PC-3 (cell line): ENCODE measurements at places on chromosomes 7 and 10. TPM values are rescaled to one million over a fixed set of nuclear protein-coding genes. Genes with fewer than 3 reads are reported as not detected.

Gene TRIL
- total RNA-seq, result 0.12 and 0.29 TPM in 2 replicates

Gene PTF1A
- not detected in 2 replicates for total RNA-seq

Gene PSPH
- 54.0 and 66.3 TPM in 2 replicates for total RNA-seq

Gene RARRES2
- 1.6 TPM in 1 of 2 replicates, not detected in the other for total RNA-seq

Gene ACADSB
- total RNA-seq, result 2.8 and 3.2 TPM in 2 replicates

Gene DKK1
- total RNA-seq, result 1,187 and 1,592 TPM in 2 replicates

Gene TMEM213
- not detected in 2 replicates for total RNA-seq

Gene PON1
- not detected in 2 replicates for total RNA-seq

DNA sequence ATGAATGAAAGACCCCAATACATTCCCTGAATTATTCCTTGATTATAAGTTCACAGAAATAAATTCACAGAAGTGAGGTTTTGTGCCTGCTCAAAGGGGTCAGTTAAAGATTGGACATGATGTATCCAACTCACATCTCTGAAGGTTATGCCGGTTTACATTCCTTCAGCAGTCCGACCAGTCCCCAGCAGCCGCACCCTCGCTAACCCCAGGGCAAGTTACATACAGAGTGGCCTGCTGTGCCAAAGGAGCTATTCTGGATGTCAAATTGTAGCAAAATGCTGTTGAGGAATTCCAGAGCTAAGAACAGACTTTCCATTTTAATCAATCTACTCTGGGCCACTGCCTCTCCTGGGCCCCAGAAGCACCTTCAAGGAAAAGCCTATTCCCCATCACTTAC is 20.3 kb downstream of the PSAP start:
- DNase-seq, result no peak

DNA sequence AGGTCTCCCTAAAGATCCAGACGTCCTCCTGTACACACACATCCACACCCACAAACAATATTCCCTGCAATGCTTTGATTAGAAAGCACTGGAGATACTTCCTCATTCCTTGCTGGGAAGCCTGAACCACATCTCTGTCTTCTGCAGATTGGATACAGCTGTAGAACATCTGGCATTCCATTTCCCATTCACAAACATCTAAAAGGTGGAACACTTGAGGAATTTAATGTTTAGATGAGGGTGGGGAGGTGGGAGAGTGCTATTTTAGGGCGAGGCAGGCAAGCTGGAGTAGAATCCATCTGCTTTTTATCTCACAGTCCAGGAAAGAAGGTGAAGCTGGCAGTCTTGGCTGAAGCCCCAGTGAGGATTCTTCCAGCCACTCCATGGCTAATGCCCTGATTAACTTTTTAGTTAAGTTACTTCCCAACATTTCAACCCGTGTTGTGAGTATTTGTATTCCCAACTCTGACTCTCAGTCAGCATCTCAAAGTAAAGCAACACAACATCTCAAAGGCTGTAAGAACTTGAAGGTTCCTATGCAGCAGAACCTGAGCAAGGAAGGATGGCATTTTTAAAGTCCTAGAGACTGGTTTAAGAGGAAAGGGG is 46.1 kb downstream of the CYTH3 start:
- DNase-seq, result no peak

DNA sequence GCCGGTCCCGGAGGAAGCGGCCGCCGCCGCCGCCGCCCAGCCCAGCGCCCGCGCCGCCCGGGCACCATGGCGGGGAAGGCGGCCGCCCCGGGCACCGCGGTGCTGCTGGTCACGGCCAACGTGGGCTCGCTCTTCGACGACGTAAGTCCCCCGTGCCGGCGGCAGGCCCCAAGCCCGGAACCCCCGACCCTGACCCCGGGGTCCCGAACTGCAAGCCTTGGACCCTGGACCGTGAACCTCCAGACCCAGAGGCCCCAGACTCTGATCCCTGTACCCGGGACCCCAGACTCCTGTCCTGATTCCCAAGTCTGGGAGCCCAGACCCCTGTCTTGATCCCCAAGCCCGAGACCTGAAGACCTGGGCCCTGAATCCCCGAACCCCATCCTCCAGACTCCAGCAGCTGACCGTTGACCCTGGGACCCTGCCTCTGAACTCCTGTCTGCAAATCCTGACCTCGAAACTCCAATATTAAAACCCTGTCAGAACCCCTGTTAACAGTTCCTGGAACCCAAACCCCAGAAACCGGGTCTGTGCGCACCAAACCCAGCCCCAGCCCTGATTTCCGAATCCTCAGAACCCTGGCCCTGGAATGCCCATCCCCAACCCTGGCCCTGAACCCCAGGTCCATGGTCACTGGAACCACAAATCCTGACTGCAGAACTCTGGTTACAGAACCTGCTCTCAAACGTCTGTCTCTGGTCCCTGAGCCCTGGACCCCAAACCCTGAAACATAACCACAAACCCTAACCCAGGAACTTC is 623 bp downstream of the INPP5A start:
- no peak for DNase-seq

DNA sequence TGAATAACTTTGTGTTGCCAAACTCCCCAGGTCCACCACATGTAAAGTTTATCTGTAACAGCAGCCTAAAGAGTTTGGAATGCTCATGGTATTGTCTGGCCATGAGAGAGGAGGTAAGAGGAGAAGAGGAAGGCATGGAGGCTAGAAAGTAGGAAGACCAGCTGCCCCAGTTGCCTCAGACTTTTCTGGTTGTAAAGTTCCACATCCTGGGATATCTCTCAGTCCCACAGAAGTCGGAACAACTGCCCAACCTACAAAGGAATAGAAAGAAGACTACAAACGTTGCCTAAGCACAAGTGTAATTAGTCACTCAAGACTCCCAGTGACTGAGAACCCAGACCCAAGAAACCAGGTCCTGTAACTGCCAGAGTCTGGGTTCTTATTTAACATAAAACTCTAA is 47.3 kb downstream of the CREB3L2 start:
- DNase-seq, result no peak

GRCh38 chr10:43594944-43595589 is 11.2 kb upstream of the ZNF485 start:
- peak; percentile 19 for DNase-seq

GRCh38 chr7:141991140-141991539 is 4.5 kb upstream of the MGAM start:
- DNase-seq, result no peak

- peak; percentile 31 for DNase-seq
These were observed 306.3 kb upstream of the SP8 start for GRCh38 chr7:21092766-21093702.

DNA sequence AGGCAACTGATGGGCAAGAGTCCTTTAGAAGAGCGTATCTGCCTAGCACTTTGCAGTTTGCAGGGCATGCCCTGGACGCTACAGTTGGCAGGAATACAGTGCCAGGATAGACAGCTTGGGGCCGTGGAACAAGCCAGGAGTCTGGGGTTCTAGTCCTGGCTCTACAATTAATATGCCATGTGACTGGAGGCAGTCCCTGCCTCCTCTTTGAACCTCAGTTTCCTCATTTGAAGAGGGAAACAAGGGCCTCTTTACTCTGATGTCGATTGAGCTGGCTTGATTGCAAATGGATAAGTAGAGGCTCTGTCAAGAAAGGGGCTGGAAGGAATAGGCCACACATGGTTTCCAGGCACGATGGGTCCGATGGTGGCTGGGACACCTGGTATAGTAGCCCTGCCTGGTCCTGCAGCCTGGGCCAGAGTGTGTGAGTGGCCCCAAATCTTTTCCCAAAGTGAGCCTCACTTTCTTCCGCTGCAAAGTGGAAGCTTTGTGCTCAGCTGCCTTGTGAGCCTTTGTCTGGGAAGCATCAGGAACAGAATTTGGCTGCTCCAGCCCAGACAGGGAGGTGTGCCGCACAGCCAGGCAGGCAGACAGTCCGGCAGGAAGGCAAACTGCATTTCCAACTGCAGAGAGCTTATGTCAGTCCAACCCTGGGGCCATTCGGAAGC is 111.4 kb upstream of the PPIF start:
- DNase-seq, result no peak

GRCh38 chr7:107609811-107610261 is 29.8 kb downstream of the BCAP29 start:
- no peak for DNase-seq

GRCh38 chr10:124691421-124692099 is 52.6 kb downstream of the FAM53B start:
- DNase-seq, result no peak

DNA sequence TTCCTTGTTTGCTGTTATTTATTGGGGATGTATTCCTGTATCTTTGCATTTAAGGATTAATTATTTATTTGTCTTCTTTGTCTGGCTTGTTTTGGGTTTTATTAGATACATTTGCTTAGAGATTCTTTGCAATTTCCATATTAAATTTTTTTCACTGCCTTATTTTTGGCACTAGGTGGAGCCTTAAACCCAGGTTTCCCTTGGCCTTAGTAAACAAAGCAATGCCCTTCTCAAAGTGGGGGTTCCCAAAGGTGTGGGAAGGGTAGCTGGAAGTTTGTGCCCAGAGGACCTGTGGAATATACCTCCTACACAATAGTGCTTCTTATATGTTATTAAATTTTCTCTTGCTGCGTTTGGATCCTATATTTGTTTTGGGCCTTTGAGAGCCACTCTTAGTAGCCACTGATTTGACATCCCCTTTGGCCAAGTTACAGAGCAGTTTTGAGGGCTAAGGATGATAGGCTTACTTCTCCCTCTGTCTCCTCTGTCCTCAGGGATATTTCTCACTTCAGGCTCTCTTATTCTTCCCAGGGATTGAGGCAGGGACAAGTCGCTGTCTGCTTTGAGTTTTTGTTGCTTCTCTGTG is 162.3 kb downstream of the ITGB1 start:
- DNase-seq, result peak; percentile 73

GRCh38 chr7:81685270-81685868 is 84.5 kb downstream of the HGF start:
- DNase-seq, result peak; percentile 3

GRCh38 chr7:93228302-93228701 is 2.0 kb upstream of the HEPACAM2 start:
- peak; percentile 81 for DNase-seq

- DNase-seq, result peak; percentile 82
These were observed 12.1 kb upstream of the LAMB1 start for GRCh38 chr7:108014747-108015682.

DNA sequence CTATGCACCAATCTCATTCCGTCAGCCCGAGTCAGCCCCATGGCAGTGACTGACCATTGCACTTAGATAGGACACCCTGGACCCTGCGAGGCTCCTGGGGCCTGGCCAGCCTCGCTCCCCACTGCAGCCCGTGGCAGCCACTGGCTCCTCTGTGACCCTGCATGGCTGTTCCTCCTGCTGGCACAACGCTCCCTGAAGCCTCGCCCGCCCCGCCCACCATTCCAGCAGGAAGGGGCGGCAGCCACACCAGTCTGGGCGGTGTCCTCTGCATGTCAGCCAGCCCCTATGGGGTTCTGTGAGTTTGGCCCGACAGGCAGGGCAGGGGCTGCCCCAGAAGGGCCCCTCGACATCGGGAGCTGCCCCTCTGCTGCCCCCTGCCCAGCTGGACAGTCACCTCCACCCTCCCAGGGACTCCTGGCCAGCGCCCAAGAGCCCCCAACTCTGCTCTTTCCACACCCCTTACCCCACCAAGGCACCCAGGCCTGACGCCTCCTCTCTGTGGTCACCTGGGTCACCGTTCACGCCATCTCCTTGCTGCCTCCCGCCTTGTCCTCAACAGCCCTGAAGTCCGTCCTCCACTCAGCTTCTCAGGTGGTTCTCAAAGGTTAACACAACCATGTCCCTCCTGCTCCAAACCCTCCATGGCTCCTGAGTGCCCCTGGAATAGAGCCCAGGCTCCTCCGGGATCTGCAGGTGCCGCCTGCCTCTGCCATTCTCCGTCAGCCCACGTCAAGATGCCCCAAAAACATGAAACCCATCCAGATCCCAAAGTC is 103.5 kb downstream of the MICALL2 start:
- DNase-seq, result no peak

DNA sequence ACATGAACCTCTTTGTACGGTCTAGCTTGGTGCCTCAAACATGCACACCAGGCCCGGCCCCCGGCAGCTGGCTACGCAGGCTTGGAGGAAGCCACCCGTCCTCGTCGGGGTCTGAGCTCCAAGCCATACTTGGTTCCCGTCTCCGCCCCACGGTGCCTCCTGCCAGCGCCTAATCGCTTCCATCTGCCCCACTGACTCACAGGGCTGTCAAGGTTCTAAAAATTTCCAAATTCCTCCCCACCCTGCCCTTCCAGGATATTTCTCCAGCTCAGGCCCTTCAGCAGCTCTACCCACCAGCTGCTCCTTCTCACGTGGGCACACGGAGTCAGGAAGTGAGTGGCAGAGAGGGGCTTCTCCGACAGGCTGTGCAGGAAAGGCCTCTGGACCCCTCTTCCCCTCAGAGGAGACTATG is 38.8 kb downstream of the TMEM270 start:
- peak; percentile 64 for DNase-seq

DNA sequence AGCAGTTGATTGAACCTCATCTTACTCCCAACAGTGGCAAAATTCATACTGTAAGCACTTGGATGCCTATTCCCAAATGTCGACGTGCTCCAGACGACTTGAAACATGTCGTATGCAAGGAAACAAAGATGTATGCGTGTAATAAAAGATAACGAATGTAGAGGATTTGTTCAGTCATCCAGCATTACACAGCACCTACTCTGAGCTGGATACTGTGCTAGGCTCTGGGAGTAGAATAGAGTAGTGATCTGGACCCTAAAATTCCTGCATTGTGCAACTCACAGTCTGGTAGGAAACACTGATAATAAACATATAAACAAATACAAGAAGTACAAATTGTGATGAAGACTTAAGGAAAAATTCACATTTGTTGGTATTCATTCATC is 5.6 kb upstream of the TBX20 start:
- no peak for DNase-seq

GRCh38 chr7:44368455-44368854 is 43.1 kb upstream of the CAMK2B start:
- no peak for DNase-seq
